ENCODE measurements at places on chromosomes 3 and 15. TPM values are rescaled to one million over a fixed set of nuclear protein-coding genes. Genes with fewer than 3 reads are reported as not detected.

SNURF gene
- 3.8 TPM for total RNA-seq

MCF2L2 gene
- 0.66 TPM for total RNA-seq

CISH gene
- 0.62 TPM for total RNA-seq

PLA2G4D gene
- total RNA-seq: not detected

MUC4 gene
- total RNA-seq: under 0.01 TPM

SLC9A9 gene
- 8.0 TPM for total RNA-seq

RIOX2 gene
- 38.2 TPM for total RNA-seq

STX19 gene
- total RNA-seq: not detected

EEF1AKMT4 gene
- total RNA-seq: 1.6 TPM

GPR149 gene
- not detected for total RNA-seq

GRAMD2A gene
- 0.33 TPM for total RNA-seq

ZMYND10 gene
- 1.2 TPM for total RNA-seq

LCTL gene
- total RNA-seq: 0.33 TPM

TMC3 gene
- total RNA-seq: not detected

MINAR1 gene
- total RNA-seq: 0.66 TPM

HTR3E gene
- total RNA-seq: not detected

TRAT1 gene
- 0.11 TPM for total RNA-seq

ONECUT1 gene
- 0.12 TPM for total RNA-seq

THPO gene
- total RNA-seq: 0.66 TPM

SEMA3B gene
- 6.8 TPM for total RNA-seq

TYRO3 gene
- 14.4 TPM for total RNA-seq

SERPINI2 gene
- total RNA-seq: not detected

GABRR3 gene
- not detected for total RNA-seq

GPR87 gene
- not detected for total RNA-seq

HGD gene
- not detected for total RNA-seq

ALDH1A3 gene
- total RNA-seq: 54.7 TPM

Measured in uterine smooth muscle cell (primary cell).